ENCODE measurements at places on chromosomes 13 and 19.
A peak's percentile ranks its signal among the peaks of the same experiment; 100 is the strongest.

GRCh38 chr13:44051405-44051804 lies 171.7 kb downstream of the LACC1 start:
- no peak overlapping the region for H3K4me3 ChIP-seq
- no peak for DNase-seq
- H3K27me3 ChIP-seq, result no peaks in the 10 kb centered on the region
- H3K36me3 ChIP-seq, result no peaks in the 10 kb centered on the region
- peak overlapping the region; percentile 15 for H3K27ac ChIP-seq

GRCh38 chr13:24997367-24997967 lies 98.5 kb upstream of the PABPC3 start:
- peaks cover 50% of the 10 kb centered on the region for H3K27me3 ChIP-seq
- no peak overlapping the region for H3K4me3 ChIP-seq
- no peak overlapping the region for H3K27ac ChIP-seq
- H3K4me1 ChIP-seq, result no peaks in the 10 kb centered on the region
- no peak for DNase-seq
- H3K36me3 ChIP-seq, result no peaks in the 10 kb centered on the region

GRCh38 chr19:42081584-42082203 lies 5.7 kb downstream of the ZNF574 start:
- H3K4me3 ChIP-seq, result no peak overlapping the region
- peak; percentile 53 for DNase-seq
- H3K27me3 ChIP-seq, result no peaks in the 10 kb centered on the region
- peaks cover 34% of the 10 kb centered on the region for H3K36me3 ChIP-seq

DNA sequence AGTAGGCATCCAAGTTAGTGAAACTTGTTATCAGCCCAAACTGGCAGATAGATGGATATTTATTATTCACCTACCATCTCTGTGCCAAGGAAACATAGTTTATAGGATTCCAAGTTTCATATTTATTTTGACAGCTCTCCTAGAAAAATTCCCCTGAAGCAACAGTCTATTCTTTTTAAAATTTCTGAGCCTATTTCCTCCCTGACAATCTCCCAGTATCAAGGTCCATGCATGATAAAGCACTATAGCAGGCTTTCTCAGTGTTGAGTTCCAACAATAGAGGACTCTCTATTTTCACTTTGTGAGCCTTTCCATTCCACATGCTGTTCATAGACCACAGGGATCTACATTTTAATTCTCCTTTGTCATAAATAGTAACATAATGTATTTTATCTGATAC lies 312.6 kb downstream of the SLITRK6 start:
- H3K36me3 ChIP-seq, result no peaks in the 10 kb centered on the region
- H3K4me1 ChIP-seq, result no peaks in the 10 kb centered on the region
- H3K27ac ChIP-seq, result no peak overlapping the region
- H3K27me3 ChIP-seq, result no peaks in the 10 kb centered on the region
- no peak overlapping the region for H3K4me3 ChIP-seq
- DNase-seq, result no peak

GRCh38 chr19:28239270-28239669 lies 973.7 kb downstream of the UQCRFS1 start:
- H3K27me3 ChIP-seq, result peaks cover 7% of the 10 kb centered on the region
- no peak overlapping the region for H3K27ac ChIP-seq
- H3K4me3 ChIP-seq, result no peak overlapping the region
- DNase-seq, result peak; percentile 32

DNA sequence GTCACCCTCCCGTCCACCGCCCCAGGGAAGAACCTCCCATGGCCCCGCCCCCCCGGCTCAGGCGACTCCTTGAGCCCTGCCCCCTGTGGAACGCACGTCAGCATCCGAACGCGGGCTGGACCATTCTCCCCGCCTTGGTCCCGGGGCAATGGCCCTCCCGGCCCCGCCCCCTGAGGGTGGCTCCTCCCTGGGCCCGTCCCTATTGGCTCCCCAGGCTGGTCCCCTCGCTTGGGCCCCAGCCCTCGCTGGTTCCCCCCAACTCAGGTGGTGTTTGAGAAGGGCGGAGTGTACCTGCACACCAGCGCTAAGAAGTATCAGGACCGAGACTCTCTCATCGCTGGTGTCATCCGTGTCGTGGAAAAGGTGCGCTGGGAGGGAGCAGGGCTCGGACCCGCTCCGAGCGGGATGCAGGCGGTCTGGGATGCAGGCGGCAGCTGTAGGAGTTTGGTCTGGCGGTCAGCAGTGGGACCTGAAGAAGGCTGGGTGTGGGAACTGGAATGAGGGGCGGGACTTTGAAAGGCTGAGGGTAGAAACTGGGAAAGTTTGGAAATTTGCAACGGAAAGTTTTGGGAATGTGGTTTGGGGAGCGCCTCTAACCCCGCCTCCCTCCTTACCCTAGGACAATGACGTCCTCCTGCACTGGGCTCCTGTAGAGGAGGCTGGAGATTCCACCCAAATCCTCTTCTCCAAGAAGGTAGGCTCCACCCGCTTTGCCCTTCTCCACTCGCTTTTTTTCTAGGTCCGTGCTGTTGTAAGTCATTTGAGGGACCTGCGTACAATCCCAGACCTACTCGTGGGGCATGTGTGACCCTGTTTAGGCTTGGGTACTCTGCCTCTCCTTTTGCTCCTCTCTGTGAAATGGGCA lies 609 bp downstream of the TBC1D17 start:
- H3K27ac ChIP-seq, result peak overlapping the region; percentile 99
- H3K4me1 ChIP-seq, result peaks cover 39% of the 10 kb centered on the region
- peaks cover 56% of the 10 kb centered on the region for H3K36me3 ChIP-seq

DNA sequence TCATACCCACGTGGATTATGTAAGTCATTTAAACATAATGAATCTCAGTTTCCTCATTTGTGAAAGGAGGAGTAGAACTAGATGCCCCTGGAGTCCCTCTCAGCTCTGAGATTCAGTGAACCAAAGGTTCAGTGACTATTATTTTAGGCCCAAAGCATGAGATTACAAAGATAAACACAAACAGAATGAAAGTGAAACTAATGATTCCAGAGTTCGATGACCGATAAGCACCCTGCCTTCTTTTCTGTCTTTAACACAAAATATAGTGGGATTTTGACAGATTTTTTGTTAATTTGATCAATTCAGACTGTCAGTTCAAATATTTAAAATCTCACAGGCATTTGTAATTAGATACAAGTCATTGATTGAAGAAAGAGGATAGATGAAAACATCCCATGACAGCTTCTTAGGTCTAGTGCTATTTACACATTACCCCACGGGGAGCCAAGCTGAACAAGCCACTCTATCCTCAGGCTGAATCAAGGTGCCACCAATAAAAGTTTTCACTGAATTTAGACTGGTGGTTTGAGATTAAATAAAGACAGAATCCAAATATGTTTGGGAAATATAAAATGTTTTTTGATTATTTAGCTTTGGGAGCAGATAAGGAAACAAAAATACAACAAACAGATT lies 64.6 kb upstream of the RAP2A start:
- H3K4me3 ChIP-seq, result peak overlapping the region; percentile 34
- no peaks in the 10 kb centered on the region for H3K36me3 ChIP-seq
- H3K27ac ChIP-seq, result peak overlapping the region; percentile 48
- peaks cover 28% of the 10 kb centered on the region for H3K4me1 ChIP-seq

- peak; percentile 76 for DNase-seq
- H3K27ac ChIP-seq, result peak overlapping the region; percentile 80
- peaks cover 67% of the 10 kb centered on the region for H3K4me1 ChIP-seq
- no peak overlapping the region for H3K4me3 ChIP-seq
These were observed 109.8 kb downstream of the KL start for GRCh38 chr13:33125821-33126570.

- H3K27me3 ChIP-seq, result no peaks in the 10 kb centered on the region
- H3K36me3 ChIP-seq, result no peaks in the 10 kb centered on the region
- no peak overlapping the region for H3K27ac ChIP-seq
- no peak for DNase-seq
- no peaks in the 10 kb centered on the region for H3K4me1 ChIP-seq
These were observed 18.7 kb upstream of the SIAH3 start for GRCh38 chr13:45870232-45870631.

GRCh38 chr13:35784286-35784951 lies 307.9 kb upstream of the MAB21L1 start:
- peaks cover 2% of the 10 kb centered on the region for H3K27me3 ChIP-seq
- no peak for DNase-seq
- H3K4me1 ChIP-seq, result peaks cover 20% of the 10 kb centered on the region
- no peak overlapping the region for H3K4me3 ChIP-seq
- no peak overlapping the region for H3K27ac ChIP-seq

DNA sequence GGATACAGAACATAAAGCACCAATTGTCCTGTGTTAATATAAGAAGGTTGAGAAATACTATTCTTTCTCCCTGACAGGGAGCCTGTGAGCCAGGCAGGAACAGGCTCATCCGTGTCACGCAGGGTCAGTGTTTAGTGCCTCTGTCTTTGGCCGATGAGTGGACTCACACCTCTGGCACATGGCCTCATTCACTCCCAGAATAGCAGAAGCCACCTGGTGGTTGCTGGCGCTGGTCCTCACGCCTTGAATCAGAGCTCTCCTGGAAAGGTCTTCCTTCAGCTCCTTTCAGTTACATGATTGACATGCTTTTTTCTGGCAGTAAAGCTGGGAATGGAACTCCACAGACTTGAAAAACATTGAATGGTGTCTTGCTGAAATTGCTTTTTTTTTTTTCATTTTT lies 28.1 kb upstream of the SIAH3 start:
- no peaks in the 10 kb centered on the region for H3K27me3 ChIP-seq
- no peaks in the 10 kb centered on the region for H3K36me3 ChIP-seq
- H3K27ac ChIP-seq, result no peak overlapping the region
- peak; percentile 48 for DNase-seq
- no peak overlapping the region for H3K4me3 ChIP-seq

- H3K27me3 ChIP-seq, result no peaks in the 10 kb centered on the region
- no peak for DNase-seq
- H3K36me3 ChIP-seq, result no peaks in the 10 kb centered on the region
- H3K4me1 ChIP-seq, result no peaks in the 10 kb centered on the region
- no peak within 1 kb of the TSS for H3K27ac ChIP-seq
These were observed at the start of gene CFAP97D2 for GRCh38 chr13:114179087-114179658. Gene CFAP97D2, plus strand, starts transcription at chr13:114179257. Its CDS starts 74 bp downstream, at chr13:114179331.

GRCh38 chr13:39578821-39579291 lies 24.1 kb downstream of the LHFPL6 start:
- H3K4me1 ChIP-seq, result no peaks in the 10 kb centered on the region
- no peak overlapping the region for H3K4me3 ChIP-seq
- no peaks in the 10 kb centered on the region for H3K36me3 ChIP-seq
- no peak overlapping the region for H3K27ac ChIP-seq
- H3K27me3 ChIP-seq, result no peaks in the 10 kb centered on the region
- DNase-seq, result no peak

DNA sequence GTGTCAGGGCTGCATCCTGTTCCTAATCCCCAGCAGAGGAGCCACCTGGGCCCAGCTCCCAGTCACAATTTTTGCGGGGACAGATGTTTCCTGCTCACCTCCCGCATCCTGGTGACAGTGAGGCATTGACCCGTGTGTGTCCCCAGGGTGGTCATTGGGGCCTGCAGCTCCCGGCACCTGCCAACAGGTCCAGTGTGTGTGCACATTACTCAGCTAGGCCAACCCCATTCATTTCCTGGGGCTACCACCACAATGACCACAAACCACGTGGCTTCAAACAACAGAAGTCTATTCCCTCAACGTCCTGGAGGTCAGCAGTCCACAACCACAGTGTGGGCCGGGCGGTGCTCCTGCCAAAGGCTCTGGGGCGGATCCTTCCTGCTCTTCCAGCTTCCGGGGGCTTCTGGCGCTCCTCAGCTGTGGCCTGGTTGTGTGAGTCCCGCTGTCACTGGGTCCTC lies 11.9 kb upstream of the F2RL3 start:
- H3K36me3 ChIP-seq, result peaks cover 74% of the 10 kb centered on the region
- H3K4me1 ChIP-seq, result no peaks in the 10 kb centered on the region
- H3K4me3 ChIP-seq, result no peak overlapping the region
- H3K27me3 ChIP-seq, result no peaks in the 10 kb centered on the region
- DNase-seq, result peak; percentile 35

All from stomach (tissue), 19 donors.